Stimulated activated CD4-positive, alpha-beta T cell treated with anti-CD3 and anti-CD28 coated beads, Interleukin-2, amount 100 ng/mL, for 24 hours (primary cell): ENCODE measurements at places on chromosomes 1 and 21.

- DNase-seq: no peak
Observed at GRCh38 chr1:109535971-109536491, 3.6 kb upstream of the GPR61 start.

GRCh38 chr21:29177800-29178199 is 47.4 kb downstream of the MAP3K7CL start:
- no peak for DNase-seq

DNA sequence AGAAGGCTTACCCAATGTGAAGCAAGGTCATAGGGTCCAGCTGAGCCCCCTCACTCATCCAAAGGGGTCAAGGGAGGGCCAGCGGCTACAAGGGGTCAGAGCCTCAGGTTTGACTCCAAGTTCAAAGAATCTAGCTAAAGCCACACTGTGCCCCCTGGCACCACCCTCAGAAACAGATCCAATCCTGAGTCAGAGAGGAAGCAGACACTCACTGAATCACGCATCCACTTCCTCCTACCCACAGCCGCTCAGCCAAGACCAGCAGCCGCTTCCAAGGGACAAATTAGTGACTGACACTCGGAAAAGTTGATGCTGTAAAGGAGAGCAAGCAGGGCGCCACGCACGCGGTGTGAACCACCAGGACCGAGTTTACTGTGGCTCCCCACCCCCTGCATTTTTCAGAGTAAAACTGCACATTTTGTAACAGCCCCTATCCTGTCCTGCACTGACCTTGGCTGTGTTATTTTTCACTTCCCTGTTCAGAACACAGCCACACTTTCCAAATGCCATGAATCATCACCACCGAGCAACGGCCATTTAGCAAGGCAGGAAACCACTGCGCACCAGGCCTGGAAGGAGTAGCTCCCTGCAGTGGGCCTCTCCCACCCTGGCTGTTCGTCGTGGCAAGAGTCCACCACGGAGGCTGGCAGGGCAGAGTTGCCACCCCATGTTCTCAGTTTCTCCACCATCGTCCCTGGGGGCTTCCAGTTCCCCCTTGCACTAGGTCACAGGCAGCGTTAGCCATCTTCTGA is 147.8 kb downstream of the TOMM20 start:
- peak; percentile 75 for DNase-seq

DNA sequence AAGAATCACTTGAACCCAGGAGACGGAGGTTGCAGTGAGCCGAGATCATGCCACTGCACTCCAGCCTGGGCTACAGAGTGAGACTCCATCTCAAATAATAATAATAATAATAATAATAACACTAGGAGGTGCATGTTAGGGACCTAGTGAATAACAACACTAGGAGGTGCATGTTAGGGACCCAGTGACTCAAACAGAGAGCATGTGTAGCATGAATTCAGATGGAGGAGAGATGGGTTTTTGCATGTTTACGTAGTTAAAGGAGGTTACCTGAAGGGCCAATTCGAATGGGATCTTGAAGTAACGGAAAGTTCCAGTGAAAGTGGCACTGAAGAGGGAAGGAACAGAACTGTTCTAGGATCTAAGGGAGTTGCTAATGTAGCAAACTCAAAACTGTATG is 7.1 kb upstream of the KCNK1 start:
- DNase-seq: no peak

GRCh38 chr1:209341673-209342420 is 241.7 kb upstream of the CAMK1G start:
- no peak for DNase-seq

DNA sequence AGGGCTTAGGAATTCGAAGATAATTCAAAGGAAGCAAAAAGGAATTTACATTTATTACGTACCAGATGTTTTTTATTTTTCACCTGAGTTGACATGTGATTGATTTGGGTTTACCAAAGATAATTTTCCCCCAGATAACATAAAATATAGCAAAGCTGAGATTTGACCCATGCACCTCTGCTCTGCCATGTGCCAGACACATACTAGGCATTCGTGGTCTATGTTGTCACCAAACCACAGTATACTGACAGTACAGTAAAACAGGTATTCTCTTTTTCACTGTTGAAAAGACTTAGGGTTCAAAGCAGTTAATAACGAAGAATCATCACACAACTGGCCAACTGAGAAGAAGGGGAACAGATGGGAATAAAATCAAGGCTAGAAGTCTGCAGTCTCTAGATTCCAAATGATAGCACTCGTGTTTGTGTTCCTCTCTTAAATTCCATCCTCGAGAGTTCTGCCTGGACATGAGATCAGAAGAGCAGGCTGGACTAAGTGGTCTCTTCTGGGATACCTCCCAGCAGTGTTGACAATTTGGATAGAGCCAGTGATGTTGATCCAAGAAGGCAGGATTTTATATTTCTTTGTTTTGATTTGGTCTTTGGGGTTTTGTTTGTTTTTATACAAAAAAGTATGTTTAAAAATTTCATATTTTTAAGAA is 85.3 kb upstream of the RAVER2 start:
- no peak for DNase-seq

DNA sequence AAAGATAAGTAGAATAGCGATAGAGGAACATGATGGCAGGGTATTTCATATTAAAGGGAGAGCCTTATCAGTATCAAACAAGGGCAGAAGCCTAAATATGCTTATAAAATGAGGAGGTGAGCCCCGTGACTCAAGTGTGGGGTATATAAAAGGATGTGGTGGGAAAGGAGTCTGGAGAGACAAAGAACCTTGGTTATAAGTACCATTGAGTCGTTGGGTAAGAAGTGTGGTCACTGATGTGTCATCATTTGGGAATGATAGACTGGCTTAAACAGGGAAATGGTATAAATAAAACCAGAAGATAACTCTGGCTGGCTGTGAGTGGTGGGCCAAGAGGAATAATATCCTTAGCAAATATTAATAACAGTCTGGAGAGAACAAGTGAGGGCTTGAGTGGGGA is 10.9 kb upstream of the CD5L start:
- no peak for DNase-seq

- DNase-seq: no peak
Observed at GRCh38 chr21:37623689-37624088, 257.1 kb downstream of the DYRK1A start.

GRCh38 chr1:116777831-116778830 is 23.9 kb downstream of the CD2 start:
- no peak for DNase-seq

DNA sequence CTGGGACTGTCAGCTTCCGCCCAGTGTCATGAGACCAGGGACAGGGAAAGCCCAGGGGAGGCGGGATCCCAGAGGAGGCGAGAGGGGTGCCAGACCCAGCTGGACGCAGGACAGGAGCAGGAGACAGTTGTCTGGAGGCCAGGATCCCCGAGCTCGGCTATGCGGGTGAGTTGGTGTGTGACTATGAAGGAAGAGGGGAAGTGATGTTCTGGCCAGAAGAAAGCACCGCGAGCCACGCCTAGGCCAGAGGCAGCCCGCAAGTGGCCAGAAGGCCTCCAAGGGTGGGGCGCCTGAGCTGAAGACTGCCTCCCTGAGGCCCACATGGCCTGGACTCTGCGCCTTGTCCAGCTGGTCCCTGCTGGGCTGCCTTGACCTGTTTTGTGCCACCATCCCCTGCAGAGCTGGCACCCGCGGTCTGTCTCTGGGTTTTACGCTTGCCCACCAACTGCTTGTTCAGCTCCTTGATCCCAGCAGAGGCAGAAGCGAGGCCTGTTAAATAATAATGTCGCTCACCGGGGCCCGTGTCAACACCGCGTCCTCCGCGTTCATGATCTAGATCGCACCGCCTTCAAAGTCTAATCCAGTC is 85.2 kb upstream of the ACTL8 start:
- no peak for DNase-seq

GRCh38 chr21:32733356-32733755 is 5.5 kb upstream of the SYNJ1 start:
- peak; percentile 50 for DNase-seq

DNA sequence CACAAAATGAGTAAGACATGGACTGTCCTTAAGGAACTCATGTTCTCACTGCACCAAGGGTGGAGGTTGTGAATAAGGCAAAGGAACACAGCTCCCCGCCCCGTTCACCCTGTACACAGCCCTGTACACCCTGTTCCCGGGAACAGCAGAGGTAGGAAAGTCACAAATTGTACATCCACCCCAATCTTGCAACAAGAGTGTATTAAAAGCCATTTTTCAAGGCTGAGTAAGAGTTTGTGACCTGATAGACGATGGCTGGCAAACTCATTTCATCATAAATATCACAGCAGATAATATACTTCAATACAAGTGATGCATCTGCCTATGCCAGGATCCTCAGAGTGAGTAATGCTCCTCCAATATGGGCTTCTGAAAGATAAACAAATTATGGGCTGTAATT is 52.5 kb upstream of the CAMK1G start:
- no peak for DNase-seq
